ENCODE measurements at places on chromosomes 2 and 18.

GRCh38 chr2:201858281-201859184 lies 52.2 kb downstream of the CDK15 start:
- no peak for DNase-seq

DNA sequence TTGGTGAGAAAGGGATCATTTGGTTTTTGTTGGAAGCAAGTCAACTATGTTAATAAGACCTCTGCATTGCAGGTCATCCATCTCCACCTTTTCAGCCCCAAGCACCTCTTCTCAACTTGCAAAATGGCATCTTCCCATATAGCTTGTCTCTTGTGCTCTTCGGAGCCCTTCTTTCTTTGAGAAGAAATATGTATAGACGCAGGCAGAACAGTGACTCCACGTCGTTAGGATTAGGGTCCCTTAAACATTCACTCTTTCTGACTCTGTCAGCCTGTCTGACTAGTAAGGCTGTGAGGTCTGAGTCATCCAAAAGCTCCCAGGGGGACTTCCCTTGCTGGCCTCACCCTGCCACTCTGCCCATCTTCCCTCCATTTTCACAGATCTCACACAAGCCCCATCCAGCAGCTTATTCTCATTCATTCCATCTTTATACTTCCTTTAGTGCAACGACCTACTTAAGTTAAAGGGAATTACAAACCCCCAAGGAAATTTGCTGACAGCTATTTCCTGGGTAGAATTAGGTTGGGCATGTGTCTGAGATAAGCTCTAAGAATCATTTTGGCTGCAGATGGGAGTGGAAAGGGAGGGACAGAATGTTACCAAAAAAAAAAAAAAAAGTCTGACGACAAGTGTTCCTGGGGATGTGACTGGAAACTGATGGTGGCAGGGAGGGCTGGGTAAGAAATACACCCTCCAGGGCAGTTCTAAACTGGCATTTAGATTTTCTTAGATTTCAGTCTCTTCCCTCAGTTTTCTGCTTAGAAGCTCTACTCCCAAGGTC lies 37.7 kb upstream of the MEX3C start:
- no peak for DNase-seq

- DNase-seq = no peak
These were observed 41.6 kb downstream of the TTC21B start for GRCh38 chr2:165911981-165912380.

DNA sequence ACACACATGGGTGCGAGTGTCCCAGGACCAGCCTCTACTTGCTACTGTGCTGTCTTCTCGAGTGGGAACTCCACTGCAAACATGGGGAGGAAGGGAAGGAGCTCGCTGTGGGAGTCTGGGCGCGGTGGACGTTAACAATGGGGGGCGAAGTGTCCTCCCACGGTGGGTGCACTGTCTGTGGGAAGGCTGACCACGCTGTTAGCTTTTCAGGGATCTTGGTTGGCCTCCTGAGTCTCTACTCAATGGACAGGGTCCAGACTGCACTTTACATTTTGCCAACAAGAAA lies 146.7 kb downstream of the MBP start:
- DNase-seq = no peak

DNA sequence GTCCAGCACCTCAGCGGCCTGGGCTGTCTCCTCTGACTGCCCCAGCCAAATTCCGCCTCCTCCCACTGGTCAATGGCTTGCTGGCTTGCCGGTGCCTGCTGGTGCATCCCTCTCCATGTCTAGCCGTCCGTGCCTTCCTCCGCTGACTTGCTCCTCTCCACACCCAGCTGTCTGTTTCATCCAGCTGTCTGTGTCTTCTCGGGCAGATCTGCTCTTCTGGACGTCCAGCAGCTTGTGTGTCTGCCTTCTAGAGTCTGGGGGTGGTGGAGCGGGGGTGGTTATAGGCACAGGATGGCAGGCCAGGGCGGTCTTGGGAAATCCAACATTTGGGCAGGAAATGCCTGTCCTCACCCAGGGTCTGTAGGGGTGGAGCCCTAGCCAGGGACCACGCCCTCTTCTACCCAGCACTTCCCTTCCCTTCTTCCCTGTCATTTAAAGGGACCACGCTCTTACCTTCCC lies 369.2 kb downstream of the GALNT13 start:
- no peak for DNase-seq

DNA sequence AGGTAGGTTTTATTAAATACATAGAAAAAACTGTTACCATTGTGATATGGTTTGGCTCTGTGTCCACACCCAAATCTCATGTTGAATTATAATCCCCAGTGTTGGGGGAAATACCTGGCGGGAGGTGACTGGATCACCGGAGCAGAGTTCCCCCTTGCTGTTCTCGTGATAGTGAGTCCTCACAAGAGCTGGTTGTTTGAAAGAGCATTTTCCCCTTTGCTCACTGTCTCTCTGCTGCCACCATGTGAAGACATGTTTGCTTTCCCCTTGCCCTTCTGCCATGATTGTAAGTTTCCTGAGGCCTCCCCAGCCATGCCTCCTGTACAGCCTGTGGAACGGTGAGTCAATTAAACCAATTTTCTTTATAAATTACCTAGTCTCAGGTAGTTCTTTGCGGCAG lies 352.7 kb upstream of the SLC39A10 start:
- DNase-seq = no peak

- no peak for DNase-seq
These were observed 51.3 kb downstream of the USP34 start for GRCh38 chr2:61419570-61419969.

DNA sequence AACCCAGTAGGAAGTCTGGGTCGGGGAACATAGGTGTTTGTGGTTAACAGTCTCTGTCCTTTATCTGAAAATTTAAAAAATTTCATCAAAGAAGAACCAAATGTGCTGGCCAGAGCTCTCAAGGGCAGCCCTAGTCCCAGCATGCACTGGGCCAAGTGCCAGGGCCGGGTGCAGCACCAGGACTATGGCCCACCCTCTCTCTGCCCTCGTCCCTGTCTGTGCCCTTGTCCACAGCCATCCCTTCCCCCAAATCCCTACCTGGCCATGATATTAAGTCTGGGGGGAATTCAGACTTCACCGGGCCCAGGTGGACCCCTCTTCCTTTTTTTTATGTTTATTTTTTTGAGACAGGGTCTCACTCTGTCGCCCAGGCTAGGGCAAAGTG lies 14.4 kb upstream of the ZFP36L2 start:
- DNase-seq = no peak

DNA sequence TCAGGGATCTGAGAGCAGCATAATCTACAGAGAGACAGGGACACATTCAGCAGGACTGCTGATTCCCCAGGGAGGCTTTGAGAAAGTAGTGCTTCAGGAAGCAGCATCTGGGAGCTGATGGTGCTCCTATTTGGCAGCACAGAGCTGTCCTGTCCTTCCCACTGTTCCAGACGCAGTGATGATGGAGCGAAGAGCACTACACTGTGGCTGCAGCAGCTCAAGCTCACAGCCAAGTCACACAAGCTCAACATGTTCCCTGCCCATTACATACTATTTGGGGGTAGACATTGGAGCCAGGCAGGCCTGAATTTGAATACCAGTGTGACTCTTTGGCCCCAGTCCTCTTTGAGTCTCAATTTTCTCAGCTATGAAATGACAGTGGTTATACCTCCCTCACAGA lies 15.2 kb upstream of the GALM start:
- no peak for DNase-seq
